ENCODE measurements at places on chromosomes 3 and 15.

DNA sequence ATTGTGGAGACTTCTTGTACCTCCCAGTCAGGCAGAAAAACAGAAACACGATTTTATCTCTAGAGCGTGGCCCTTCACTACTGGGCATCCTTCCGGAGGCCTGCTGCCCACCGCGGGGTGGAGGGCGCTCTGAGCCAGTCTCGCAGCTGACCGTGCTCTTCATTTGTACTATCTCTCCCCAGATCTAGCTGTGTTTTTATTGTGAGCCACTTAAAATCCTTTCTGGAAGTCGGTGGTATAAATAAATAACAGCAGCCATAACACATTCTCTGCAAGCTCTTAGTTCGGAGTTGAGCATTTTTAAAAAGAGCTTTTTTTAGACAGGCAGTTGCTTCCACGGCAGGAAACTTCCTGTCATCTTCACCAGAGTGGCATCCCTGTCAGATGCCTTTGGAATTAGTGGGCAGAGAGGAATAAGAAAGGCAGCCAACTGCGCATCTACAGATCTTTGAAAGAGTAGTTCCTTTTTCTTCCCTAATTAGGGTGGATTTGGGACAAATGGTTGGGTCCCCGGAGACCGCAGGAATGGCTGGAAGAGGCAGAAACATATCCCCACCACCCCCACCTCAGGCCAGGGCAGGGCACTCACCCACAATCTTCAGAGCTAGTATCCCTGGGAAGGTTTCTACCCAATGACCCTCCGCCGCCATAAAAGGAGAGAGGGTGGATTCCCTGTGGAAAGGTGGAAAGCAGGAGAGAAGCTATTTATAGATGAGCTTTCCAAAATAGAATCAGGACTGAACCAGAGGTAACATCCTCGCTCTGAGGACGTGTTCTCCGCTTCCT is 91.1 kb downstream of the TOP2B start:
- no peak for DNase-seq

- DNase-seq = no peak
Observed at GRCh38 chr3:122520861-122521260, 6.1 kb upstream of the KPNA1 start.

DNA sequence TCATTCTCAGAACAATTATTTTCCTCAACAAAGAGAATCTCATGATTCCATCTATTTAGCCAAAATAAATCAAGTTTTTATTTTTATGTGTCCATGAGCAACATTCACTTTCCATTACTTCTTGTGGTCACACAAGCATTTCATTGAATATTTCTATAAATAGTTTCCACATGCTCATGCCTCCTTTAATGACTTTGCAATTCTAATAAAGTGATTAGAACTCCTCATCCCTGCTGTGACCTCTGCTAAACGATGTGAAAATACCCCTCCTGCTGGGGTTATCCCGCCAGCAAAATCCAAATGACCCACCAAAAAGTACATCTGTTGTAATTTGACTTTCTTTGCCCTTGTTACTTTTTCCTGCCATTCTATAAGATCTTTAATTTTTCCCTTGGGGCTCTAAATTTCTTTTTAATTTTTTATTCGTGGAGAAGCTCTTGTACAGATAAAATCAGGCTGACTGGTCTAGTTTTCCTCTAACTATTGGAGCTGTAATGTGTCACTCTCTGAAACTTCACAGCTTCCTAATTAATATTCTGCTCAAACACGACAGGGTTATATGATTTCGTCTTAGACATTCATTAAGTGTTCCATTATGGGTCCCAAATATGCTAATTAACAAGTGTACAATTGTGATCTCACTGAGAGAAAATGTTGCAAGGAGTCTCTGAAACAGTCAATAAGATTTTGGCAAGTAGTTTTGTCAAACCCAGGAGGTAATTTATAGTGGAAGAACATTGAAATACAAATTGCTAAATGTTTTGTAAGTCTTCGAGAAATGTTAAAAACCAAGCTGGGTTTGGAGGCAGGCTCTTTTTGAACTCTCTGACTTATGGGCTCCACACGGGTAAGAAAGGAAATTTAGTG is 533.1 kb upstream of the NAALADL2 start:
- DNase-seq = no peak

GRCh38 chr15:71139241-71139640 is 24.0 kb downstream of the THSD4 start:
- DNase-seq = no peak

DNA sequence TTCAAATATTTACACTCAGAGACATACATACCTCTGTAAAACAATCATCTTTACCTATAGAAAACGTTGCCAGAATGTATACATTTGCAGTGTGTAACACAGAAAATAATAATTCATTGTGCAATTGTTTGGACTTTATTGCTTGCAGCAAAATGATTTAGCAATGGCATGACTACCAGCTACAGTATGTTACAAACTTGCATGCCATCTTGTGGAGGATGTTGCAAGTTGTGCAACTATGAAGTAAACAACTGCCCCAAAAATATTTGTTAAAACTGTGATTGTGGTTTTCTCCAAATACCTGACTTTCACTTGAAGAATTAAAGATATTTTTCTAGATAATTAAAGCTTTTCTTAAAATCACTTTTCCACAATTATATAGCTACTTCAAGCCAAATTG is 27.1 kb upstream of the C3orf49 start:
- DNase-seq = no peak

- no peak for DNase-seq
Observed at GRCh38 chr3:78761126-78761525, 1006.7 kb downstream of the ROBO1 start.
